ENCODE measurements at places on chromosomes 12 and 14.

DNA sequence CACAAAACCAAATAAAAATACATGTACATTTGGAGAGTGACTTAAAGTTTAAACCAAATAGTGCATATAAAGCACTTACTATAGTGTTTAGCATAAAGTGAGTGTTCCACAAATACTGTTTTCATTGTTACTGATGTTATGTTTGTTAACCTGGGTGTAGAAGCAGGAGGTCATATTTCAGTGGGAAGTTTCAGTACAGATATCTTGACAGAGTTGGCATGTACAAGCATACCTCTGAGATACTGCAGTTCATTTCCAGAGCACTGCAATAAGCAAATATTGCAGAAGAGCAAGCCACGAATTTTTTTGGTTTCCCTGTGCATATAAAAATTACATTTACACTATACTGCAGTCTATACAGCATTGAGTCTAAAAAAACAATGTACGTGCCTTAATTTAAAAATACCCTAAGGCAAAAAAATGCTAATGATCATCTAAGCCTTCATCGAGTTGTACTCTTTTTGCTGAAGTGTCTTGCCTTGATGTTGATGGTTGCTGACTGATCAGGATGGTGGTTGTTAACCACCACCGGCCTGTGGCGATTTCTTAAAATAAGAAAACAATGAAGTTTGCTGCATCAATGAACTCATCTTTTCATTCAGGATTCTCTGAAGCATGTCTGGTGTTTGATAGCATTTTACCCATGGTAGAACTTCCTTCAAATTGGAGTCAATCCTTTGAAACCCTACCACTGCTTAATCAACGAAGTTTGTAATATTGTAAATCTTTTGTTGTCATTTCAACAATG lies 361.1 kb upstream of the RPL10L start:
- no peak for DNase-seq

DNA sequence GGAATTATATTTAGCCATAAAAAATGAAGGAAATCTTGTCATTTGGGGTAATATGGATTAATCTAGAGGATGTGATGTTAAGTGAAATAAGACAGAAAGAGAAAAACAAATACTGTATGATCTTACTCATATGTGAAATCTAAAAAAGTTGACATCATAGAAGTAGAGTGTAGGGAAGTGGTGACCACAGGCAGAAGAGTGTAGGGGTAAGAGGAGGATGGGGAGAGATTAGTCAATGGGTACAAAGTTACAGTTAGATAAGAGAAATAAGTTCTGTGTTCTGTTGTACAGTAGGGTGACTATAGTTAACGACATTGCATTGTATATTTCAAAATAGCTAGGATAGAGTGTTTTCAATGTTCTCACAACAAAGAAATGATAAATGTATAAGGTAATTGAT lies 87.0 kb downstream of the TSHR start:
- no peak for DNase-seq

- DNase-seq: no peak
These were observed 159.9 kb upstream of the SRRM4 start for GRCh38 chr12:118821386-118821925.

DNA sequence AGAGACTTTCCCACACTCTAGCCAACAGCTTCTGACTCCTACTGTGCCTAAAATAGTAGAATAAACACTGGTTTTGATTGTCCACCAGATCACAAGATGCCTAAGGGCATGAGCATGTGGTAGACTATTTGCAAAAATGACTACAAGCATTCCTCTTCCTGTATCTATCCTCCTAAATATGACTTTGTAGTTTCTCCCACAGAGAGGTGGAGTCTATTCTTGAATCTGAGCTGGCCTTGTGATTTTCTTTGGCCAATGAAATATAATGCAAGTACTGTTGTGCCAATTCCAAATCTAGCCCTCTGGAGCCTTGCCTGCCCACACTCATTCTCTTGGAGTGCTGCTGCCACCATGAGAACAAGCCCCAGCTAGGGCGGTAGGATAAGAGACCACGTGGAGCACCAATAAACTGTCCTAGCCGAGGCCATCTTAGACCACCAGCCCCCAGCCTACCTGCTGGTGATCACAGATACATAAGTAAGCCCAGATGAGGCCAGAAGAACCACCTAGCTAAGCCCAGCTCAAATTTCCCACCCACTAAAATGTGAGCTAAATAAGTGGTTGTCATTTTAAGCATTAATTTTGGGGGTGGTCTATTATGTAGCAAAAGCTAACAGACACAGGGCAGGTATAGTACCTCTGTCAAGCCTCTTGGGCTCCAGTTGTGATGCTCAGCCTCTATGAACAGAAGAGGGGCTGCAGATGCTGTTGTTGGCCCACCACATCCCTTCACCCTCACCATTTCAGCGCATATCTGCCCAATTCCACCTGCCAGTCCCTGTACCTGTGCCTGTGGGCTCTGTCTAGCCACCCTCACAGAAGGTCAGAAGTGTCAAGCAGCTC lies 17.9 kb downstream of the ZFP36L1 start:
- DNase-seq: no peak

DNA sequence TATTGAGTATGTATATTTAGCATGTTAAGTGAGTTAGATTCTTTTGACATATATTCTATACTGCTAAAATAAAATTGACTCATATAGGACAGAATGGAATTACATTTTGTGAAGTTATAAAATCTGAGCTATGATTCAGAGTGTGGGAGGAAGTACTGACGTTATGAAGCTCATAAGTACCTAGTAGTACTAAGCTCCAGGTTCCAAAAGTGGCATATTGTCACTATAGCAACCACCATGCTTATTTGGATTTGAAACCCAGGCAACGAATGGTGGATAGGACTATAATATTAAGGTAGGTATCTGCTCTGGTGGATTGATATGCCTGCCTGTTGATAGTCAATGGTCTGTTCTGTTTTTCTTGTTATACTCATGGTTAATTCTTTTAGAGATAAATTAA lies 2.2 kb upstream of the FBXO33 start:
- no peak for DNase-seq

- DNase-seq: peak; percentile 75
These were observed 20.8 kb downstream of the CKAP4 start for GRCh38 chr12:106226884-106227640.

DNA sequence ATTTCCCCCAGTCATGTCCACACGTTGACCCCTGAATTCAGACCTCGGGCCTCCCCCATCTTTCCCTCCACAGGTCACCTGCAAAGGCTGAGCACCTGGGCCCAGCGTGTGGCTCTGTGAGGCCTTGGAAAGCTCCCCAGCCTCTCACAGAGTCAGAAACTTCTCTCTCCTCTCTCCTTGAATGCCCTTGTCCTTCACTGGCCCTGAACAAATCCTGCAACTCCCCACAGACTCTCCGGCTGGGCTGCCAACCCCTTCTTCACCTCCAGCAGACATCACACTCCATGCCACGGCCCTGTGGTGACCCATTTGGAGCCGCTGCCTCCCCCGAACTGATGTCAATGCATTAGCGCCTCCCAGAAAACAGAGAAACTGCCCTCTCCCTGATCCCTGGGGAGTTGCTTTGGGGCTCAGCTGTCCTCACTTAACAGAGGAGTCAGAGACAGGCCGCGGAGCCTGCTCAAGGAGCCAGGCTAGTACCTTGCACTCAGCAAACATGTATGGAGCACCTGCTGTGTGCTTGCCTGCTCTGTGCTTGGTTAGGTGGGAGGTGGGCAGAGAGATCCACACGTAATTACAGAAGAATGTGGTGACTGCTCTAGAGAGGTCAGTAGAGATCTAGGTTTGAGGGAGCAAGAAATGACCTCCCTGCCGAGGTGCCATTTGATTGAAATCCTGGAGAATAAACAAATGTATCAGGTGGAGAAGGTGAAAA lies 99.2 kb upstream of the PWP1 start:
- DNase-seq: no peak

DNA sequence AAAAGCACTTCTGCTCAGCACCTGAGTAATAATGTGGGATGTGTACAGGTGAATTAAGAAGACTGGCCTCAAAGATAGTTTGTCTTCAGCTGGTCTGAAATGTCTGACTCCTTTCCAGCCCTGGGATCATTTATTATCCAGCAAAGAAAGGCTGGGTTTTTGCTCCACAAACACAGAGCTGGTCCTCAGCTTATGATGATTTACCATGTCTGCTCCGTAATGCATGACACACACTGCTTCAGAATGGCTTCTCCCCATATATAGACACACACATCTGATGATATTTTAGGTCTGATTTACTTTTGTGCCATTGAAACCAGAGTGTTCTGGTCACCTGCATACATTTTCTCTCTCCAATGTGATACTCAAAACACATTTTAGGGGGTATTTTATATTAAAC lies 225.0 kb downstream of the SLC25A21 start:
- no peak for DNase-seq

DNA sequence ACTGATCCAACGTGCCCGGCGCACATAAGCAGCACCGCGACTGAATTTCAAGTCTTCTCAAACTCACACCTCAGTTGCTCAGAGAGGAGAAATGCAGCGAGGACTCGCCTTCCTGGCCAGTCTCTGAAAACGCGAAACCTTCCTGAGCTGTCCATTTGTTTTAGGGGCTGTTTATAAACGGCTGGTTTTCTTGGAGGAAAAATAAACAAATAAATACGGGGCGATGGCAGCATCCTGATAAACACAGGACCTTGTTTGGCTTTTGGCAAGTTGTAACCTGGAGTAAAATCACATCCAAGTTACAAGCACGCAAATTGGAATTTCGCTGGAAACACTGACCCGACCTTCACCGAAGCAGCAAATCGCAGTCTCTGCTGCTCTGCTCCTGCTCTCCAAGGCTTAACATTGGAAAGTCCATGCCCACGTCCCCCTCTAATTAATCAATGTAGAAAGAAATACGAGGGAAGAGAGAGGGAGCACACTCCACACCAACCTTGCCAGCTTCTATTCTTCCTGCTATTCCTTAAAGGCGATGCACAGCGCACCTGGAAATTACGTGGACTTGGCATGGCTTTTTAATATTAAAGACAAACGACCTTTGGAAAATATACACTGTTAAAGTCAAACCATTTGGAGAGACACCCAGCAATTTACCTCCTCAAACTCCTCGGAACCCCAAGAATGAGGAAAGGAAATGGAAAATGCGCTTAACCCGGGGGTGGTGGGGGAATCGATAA lies 248.8 kb downstream of the APAF1 start:
- no peak for DNase-seq

DNA sequence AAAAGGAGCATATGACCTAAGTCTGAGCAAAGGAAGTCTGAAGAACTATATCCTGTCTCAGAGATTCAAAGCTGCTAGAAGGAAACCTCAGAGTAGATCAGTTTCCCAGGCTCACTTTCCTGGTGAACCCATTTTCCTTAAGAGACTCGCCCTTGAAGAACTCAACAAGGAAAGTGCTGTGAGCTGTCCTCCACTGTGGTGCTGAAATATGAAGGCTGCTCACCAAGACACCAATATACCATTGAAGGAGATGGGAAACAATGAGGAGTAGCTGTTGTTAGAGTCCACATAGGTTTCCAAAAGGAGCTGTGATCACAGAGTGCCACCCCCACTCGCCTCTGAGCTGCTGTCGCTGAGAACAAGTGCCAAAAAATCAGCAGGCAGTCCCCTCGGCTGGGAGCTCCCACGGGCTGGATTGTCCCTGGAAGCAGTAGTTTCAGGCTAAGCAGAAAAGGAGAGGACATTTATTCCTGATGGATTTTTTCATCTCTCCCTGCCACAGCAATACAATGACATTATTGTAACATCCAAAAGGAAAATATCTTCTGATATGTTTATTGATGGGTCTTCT lies 282.1 kb downstream of the RPS29 start:
- DNase-seq: no peak

- DNase-seq: no peak
These were observed 4.3 kb downstream of the NUAK1 start for GRCh38 chr12:106134294-106134949.

DNA sequence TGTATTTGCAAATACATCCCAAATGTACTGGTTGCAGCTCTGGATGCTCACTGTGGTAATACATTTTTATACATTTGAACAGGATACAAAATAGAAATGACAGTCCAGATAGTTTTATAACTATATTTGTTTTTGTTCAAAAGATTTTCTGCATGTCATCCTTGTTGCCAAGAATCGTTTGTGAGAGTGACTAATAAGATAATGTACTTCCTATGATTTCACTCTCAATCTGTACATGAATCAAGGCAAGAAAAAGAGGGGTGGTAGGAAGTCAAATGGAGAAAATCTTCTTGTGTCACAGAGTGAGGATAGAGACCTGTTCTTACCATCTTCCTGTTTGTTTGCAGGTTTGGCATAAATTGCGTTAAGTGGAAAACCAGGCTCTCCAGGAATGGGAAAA lies 13.9 kb downstream of the ARPC3 start:
- no peak for DNase-seq

DNA sequence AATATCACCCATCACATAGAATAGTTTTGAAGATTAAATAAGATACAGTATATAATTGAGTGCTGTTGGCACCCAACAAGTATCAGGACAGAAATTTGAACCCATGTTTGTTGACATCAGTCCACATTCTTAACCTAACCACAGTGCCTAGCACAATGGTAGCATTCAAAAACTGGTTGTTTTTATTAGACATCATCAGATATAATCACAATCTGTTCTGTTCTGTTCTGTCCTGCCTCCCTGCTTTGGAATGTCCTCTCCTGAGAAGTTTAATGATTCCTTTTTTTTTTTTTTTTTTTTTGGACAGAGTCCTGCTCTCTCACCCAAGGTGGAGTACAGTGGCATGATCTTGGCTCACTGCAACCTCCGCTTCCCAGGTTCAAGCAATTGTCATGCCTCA lies 476.6 kb downstream of the RMST start:
- DNase-seq: no peak

DNA sequence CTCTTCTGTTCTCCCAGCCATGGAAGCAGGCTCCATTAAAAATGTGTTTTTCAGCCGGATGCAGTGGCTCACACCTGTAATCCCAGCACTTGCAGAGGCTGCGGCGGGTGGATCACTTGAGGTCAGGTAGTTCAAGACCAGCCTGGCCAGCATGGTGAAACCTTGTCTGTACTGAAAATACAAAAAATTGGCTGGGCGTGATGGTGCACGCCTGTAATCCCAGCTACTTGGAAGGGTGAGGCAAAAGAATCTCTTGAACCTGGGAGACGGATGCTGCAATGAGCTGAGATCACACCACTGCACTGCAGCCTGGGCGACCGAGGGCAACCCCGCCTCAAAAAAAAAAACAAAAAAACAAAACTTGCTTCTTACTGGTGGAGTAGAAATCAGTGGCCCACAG lies 39.8 kb downstream of the FNTB start:
- DNase-seq: no peak

DNA sequence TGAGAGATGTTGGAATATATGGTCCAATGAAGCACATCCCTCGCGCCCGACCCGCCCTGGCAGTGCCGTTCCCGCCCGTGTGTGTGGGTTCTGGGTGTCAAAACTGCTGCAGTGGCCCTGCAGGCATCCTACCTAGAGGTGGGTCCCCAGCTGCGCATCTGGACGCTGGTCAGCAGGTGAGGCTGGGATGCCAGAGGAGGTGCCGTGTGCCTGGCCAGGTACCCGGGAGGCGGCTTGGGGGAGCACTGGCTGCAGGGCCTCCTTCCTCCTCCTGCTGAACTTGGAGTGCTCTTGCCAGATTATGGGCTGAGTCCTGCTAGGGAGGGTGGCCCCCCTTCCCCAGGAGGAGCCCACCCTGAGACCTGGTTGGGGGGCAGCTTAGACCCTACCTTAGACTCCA lies 5.2 kb downstream of the MTA1 start:
- no peak for DNase-seq

GRCh38 chr12:127496255-127496654 lies 770.7 kb upstream of the TMEM132C start:
- no peak for DNase-seq
